ENCODE measurements at places on chromosomes 13 and 19. TPM values are rescaled to one million over a fixed set of nuclear protein-coding genes. Genes with fewer than 3 reads are reported as not detected.

GRCh38 chr13:73065665-73066340 is 7.0 kb downstream of the KLF5 start:
- no peak for DNase-seq

- no peak for DNase-seq
Measured at GRCh38 chr19:1861599-1862031, 1.8 kb downstream of the KLF16 start.

DNA sequence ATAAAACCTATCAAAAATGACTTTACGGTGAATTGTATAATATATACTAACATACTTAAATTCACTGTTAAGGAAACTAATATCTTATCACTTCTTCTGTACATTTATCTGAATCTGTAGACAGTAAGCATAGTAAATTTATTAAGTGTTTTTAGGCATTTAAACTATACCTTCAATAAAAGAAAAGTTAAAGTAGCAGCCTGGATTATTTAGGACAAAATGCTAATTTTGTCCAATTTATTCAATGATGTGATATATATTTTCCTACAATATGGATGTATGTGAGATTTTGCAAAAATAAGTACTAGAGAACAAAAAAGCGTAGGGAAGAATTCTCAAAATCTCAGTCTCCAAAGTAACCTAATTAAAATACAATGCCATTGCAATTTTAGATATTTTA is 299.9 kb downstream of the GPC5 start:
- no peak for DNase-seq

GRCh38 chr13:76775088-76775740 is 111.0 kb downstream of the KCTD12 start:
- no peak for DNase-seq

DNA sequence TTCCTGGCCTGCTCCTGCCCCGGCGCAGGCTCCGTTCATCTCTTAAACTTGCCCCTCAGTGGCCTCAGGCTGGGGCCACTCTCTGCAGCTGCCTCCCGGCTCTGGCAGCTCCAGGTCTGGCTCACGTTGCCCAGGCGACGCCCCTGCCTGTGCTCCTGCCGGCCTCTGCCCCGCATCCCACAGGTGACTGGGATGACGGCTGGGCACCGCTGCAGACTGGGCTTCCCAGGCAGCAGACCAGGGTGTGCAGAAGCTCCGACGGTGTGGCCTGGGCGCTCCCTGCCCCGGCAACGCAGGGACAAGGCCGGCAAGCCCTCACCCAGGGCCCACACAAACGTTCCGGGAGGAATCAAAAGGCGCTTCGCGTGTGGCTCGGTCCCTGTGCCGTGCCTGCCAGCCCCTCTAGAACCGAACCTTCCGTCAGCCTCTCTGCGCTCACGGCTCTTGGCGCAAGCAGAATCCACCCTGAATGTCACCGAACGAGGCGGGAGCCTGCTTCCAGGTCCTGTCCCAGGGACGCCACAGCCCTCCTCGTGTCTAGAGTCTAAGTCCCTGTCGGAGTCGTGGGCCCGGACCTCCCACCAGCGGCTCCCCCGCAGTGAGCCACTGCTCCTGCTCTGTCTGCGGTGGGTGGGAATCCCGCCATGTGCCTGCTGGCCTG is 64.8 kb downstream of the MLLT1 start:
- no peak for DNase-seq

Gene FXYD3
- not detected for total RNA-seq

Gene CYP4F8
- not detected for total RNA-seq
